ENCODE measurements at places on chromosomes 3 and 15.

DNA sequence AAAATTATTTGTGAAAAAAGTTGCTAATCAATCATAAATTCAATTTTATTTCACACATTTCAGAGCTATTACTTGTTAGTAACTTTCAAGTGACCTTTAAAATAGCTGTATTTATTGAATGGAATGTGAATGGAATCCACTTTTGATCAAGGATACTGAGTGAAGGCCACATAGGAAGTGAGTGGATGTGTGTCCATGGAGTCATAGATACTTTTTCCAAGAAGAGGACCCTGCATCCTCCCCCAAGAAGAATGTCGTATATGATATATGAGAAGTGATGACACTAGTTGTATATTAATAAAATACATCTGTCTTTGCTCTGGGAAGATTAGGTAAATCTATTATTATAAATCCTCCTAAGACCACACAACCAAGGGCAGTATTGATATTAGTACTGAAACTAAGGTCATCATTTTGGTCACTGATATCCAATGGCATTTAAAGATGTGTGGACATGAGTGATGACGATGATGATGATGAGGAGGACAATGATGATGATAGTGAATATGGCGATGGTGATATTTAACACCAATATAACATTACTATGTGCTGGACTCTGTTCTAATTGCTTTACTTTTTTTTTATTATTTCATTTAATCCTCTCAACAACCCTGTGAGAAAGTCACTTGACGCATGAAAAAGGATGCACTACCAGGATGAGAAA, 493.0 kb upstream of the NR2F2 start:
- DNase-seq = no peak
- no peak overlapping the region for H3K27ac ChIP-seq
- H3K4me3 ChIP-seq = no peak overlapping the region

DNA sequence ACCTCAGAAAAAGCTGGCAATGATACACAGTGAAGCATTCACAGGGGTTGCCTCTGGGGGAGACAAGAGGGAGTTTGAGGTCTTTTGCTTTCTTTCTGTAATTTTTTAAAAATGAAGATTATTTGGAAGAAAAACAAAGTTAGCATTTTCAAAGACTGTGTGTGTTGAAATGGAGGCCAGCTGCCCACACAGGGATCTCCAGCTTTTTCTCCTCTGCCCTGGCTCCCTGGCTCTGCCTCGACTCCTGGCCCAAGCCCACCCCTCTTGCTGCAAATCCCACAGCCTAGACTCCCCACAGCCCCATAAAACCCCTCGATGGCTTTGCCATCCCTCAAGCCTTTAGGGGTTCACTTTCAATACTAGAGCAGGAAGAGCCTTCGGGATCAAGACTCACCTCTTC, 68.4 kb downstream of the LINGO1 start:
- H3K27ac ChIP-seq = no peak overlapping the region
- no peak for DNase-seq
- no peaks in the 10 kb centered on the region for H3K36me3 ChIP-seq
- H3K4me1 ChIP-seq = no peaks in the 10 kb centered on the region

DNA sequence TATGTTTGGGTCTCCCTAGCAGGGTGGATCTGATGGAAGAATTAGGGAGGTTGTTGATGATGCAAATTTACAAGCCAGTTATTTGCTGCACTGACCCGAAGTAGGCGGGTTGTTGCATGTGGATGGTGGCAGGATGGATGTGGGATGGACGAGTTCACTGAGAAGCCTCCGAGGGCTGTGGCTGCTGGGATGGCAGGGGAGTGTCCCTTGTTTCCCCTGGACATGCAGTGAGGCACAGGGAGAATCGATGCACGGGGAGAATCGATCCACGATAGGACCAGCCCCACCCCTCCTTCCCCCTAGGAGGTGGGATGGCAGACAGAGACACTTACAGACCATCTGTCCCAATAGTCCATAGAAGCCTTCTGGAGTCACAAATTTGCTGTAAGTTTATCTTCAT, 31.0 kb upstream of the KLF13 start:
- DNase-seq = no peak
- no peaks in the 10 kb centered on the region for H3K36me3 ChIP-seq
- H3K4me3 ChIP-seq = no peak overlapping the region
- H3K27ac ChIP-seq = no peak overlapping the region
- H3K27me3 ChIP-seq = no peaks in the 10 kb centered on the region

GRCh38 chr3:89311581-89311980, 204.2 kb downstream of the EPHA3 start:
- H3K27me3 ChIP-seq = no peaks in the 10 kb centered on the region
- no peak for DNase-seq
- H3K36me3 ChIP-seq = no peaks in the 10 kb centered on the region
- H3K4me1 ChIP-seq = no peaks in the 10 kb centered on the region
- H3K4me3 ChIP-seq = no peak overlapping the region
- no peak overlapping the region for H3K27ac ChIP-seq

DNA sequence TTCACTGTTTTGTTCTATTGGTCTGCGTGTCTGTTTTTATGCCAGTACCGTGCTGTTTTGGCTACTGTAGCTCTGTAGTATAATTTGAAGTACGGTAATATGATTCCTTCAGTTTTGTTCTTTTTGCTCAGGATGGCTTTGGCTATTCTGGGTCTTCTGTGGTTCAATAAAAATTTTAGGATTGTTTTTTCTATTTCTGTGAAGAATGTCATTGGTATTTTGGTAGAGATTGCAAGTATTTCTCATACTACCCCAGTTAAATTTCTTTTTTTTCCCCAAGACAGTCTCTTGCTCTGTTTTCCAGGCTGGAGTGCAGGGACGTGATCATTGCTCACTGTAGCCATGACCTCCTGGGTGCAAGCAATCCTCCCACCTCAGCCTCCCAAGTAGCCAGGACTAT, 53.4 kb downstream of the STARD9 start:
- no peak for DNase-seq
- H3K27ac ChIP-seq = no peak overlapping the region
- H3K4me3 ChIP-seq = no peak overlapping the region
- no peaks in the 10 kb centered on the region for H3K4me1 ChIP-seq
- no peaks in the 10 kb centered on the region for H3K36me3 ChIP-seq

- H3K27ac ChIP-seq = no peak overlapping the region
- H3K4me1 ChIP-seq = no peaks in the 10 kb centered on the region
- no peaks in the 10 kb centered on the region for H3K27me3 ChIP-seq
- H3K4me3 ChIP-seq = no peak overlapping the region
- no peak for DNase-seq
- peaks cover 4% of the 10 kb centered on the region for H3K36me3 ChIP-seq
Measured at GRCh38 chr3:143170676-143171075, 51.1 kb downstream of the CHST2 start.

GRCh38 chr3:59380146-59380545, 330.3 kb upstream of the CFAP20DC start:
- H3K4me1 ChIP-seq = no peaks in the 10 kb centered on the region
- no peaks in the 10 kb centered on the region for H3K36me3 ChIP-seq
- H3K27me3 ChIP-seq = no peaks in the 10 kb centered on the region
- no peak for DNase-seq
- H3K4me3 ChIP-seq = no peak overlapping the region
- no peak overlapping the region for H3K27ac ChIP-seq

DNA sequence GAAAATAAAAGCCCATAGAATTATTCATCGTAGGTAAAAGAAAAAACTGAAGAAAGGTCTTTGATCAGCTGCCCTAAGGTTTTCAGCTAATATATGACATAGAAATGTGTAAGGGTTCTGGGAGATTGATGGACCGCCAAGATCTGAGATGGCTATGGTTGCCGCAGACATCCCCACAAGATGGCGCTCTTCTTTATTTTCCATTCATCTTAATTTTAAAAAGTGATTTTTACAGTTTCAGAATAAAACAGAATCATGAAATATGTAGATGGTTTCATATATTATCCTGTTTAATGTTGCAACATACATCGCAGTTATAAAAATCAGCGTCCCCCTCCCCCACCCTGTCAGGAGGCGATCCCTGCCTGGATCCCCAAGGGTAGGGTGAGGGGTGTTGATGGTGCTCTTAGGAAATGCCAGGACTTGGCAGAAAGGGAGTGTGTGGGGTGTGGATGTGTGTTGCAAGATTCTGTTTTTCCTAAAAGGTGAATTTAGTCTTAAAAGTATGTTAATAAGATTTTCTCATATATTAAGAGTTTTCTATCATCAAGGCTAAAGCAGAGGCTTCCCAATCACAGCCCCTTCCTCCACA, 68.8 kb downstream of the ANXA2 start:
- H3K4me3 ChIP-seq = no peak overlapping the region
- no peak overlapping the region for H3K27ac ChIP-seq
- H3K36me3 ChIP-seq = no peaks in the 10 kb centered on the region
- no peaks in the 10 kb centered on the region for H3K4me1 ChIP-seq

GRCh38 chr3:126781406-126781805, 77.4 kb downstream of the CHCHD6 start:
- no peaks in the 10 kb centered on the region for H3K36me3 ChIP-seq
- H3K27me3 ChIP-seq = no peaks in the 10 kb centered on the region
- peaks cover 9% of the 10 kb centered on the region for H3K4me1 ChIP-seq
- no peak overlapping the region for H3K4me3 ChIP-seq

GRCh38 chr3:94159062-94159828, 96.4 kb downstream of the NSUN3 start:
- no peak overlapping the region for H3K4me3 ChIP-seq
- H3K27ac ChIP-seq = no peak overlapping the region
- no peaks in the 10 kb centered on the region for H3K36me3 ChIP-seq
- no peaks in the 10 kb centered on the region for H3K4me1 ChIP-seq
- H3K27me3 ChIP-seq = no peaks in the 10 kb centered on the region

DNA sequence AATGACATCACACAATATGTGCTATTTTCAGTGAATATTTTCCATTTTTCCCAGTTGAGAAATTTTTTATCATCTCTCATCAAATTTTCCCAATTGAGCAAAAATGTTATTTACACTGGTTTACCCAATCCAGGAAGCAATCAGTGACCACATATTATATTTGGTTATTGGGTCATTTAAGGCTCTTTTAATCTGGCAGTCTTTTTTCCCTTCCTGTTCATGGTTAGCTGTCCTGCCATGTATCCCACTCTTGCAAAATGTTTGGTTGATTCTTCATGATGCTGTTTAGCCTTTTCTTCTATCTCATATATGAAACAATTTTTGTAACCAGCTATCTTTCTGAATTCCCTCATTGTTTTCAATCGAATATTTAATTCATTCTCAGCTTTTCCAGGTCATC, 626.0 kb downstream of the RBMS3 start:
- H3K36me3 ChIP-seq = no peaks in the 10 kb centered on the region
- H3K27me3 ChIP-seq = no peaks in the 10 kb centered on the region
- no peak overlapping the region for H3K27ac ChIP-seq

GRCh38 chr3:50724831-50725230, 50.1 kb downstream of the DOCK3 start:
- no peaks in the 10 kb centered on the region for H3K27me3 ChIP-seq
- peaks cover 7% of the 10 kb centered on the region for H3K36me3 ChIP-seq
- H3K4me1 ChIP-seq = no peaks in the 10 kb centered on the region
- no peak overlapping the region for H3K4me3 ChIP-seq
- no peak for DNase-seq

DNA sequence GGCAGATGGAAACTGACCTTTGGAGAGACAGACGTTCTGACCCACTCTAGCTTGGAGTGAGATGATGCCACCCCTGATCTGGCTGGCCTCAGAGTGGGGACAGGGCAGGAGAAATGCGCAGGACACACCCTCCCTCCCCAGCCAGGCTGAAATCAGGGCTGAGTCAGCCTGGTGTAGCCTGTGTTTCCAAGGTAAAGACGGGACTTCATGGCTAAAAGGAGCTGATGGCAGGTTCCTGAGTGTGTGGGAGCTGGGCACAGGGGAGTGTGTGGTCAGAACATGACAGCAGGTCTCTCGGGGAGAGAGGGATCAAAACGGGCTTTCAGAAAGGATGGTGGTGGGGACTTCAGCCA, 14.6 kb upstream of the POLG start:
- no peaks in the 10 kb centered on the region for H3K27me3 ChIP-seq
- H3K27ac ChIP-seq = no peak overlapping the region
- DNase-seq = no peak
- no peaks in the 10 kb centered on the region for H3K4me1 ChIP-seq

DNA sequence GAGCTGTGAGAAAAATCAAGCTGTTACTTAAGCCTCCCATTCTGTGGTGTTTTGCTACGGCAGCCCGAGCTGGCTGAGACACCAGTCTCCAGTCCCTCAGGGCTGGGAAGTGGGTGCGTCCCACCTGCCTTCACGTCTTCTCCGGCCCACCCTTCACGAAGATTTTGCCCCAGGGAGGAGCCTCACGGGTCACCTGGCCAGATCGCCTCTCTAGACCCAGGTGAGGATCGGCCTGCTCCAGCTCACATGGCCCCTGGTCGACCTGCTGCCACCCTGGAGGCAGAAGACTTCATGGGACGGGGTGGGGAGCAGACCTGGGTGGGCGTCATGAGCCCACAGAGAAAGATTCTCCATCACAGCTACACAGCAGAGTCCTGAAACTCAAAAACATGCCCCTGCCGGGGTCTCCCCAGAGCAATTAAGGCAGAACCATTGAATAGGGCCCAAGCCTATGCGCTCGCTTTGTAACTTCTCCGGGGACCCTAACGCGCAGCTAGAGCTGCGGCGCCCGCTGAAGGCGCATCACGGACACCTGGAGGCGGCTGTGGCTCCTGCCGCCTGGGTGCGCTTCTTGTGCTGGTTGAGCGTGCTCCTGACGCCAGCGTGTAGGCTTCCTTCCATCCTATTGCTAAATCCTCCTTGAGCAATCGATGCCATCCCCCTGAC, 92.6 kb upstream of the ALDH1A3 start:
- no peaks in the 10 kb centered on the region for H3K4me1 ChIP-seq
- no peaks in the 10 kb centered on the region for H3K27me3 ChIP-seq
- no peak overlapping the region for H3K4me3 ChIP-seq
- no peak for DNase-seq
- no peak overlapping the region for H3K27ac ChIP-seq

DNA sequence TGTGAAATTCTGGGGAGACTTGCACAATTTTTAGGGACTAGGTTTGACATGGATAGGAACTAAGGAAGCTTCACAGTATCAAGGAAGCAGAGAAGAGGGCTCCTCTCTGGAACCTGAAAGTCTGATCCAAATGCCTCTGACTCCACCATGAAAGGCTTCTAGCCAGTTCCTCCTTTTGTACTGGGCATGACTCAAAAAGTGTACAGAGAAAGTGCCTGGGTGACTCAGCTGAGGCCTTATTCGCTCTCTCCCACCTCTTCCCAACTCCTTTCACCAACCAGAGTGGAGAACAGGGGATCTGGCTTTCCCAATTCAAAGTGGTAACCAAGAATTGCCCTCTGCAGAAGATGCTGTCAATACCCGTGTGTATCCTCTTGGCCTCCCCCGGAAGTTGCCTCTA, 342.9 kb upstream of the PROK2 start:
- no peaks in the 10 kb centered on the region for H3K27me3 ChIP-seq
- no peaks in the 10 kb centered on the region for H3K4me1 ChIP-seq

GRCh38 chr3:193548406-193548805, 6.3 kb downstream of the ATP13A4 start:
- no peak overlapping the region for H3K27ac ChIP-seq
- no peak for DNase-seq
- no peaks in the 10 kb centered on the region for H3K36me3 ChIP-seq
- no peaks in the 10 kb centered on the region for H3K27me3 ChIP-seq

- no peaks in the 10 kb centered on the region for H3K27me3 ChIP-seq
- H3K4me3 ChIP-seq = no peak overlapping the region
- H3K4me1 ChIP-seq = no peaks in the 10 kb centered on the region
- no peak for DNase-seq
- peaks cover 1% of the 10 kb centered on the region for H3K36me3 ChIP-seq
- H3K27ac ChIP-seq = no peak overlapping the region
Measured at GRCh38 chr3:179299999-179300613, 22.7 kb upstream of the ZNF639 start.

Measured in H9 (cell line).